Memory B cell (primary cell): ENCODE measurements at places on chromosomes 7 and 10.

GRCh38 chr7:98307971-98308466, 26.5 kb downstream of the BRI3 start:
- DNase-seq: no peak

GRCh38 chr10:97140902-97141745, 44.6 kb downstream of the SLIT1 start:
- DNase-seq: no peak

- no peak for DNase-seq
These were observed 590.9 kb upstream of the MGMT start for GRCh38 chr10:128875956-128876736.

GRCh38 chr10:33217854-33218253, 116.6 kb downstream of the NRP1 start:
- DNase-seq: no peak

- DNase-seq: no peak
These were observed 622.5 kb downstream of the TYW1 start for GRCh38 chr7:67619175-67619574.

- DNase-seq: no peak
These were observed 232.2 kb downstream of the KIAA1217 start for GRCh38 chr10:24440817-24441797.

- no peak for DNase-seq
These were observed 24.5 kb upstream of the ELAPOR2 start for GRCh38 chr7:87083865-87084519.

GRCh38 chr10:4519658-4520402, 306.2 kb upstream of the AKR1E2 start:
- DNase-seq: no peak

DNA sequence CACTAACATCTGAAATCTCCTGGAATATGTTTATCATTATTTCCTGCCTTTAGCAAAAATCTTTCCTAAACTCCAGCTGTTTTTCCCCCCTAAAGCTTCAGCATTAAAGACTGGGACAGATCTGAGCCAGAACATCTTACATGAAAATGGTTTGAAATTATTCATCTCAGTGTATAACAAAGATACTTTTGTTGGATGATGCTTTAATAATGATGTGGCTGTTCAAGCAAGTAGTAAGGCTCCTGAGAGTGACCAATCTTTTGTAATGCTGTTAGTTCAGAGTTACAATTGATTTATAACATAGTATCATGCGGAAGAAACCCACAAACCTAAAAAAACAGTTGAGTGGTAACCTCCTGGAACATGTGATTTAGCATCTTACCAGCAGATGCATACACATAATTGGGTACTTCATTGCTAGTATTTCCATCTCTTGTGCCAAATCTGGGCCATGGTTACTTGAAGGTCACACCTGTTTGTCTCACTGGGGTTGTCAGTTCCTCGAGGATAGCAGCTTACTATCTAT, 1.5 kb downstream of the BZW2 start:
- no peak for DNase-seq

GRCh38 chr7:91357379-91357778, 93.1 kb downstream of the FZD1 start:
- no peak for DNase-seq
